Smooth muscle cell of trachea (primary cell): ENCODE measurements at places on chromosomes 5 and 9. TPM values are rescaled to one million over a fixed set of nuclear protein-coding genes. Genes with fewer than 3 reads are reported as not detected.

TNFAIP8 gene
- 28.4 and 49.6 TPM in 2 replicates for total RNA-seq

LHFPL2 gene
- total RNA-seq, result 63.6 and 84.7 TPM in 2 replicates

ADAMTS16 gene
- total RNA-seq, result 0.17 TPM in 1 of 2 replicates, not detected in the other

WNT8A gene
- total RNA-seq, result not detected in 2 replicates

RUSC2 gene
- total RNA-seq, result 17.5 and 27.0 TPM in 2 replicates

CIZ1 gene
- 35.6 and 42.7 TPM in 2 replicates for total RNA-seq

HSPB3 gene
- 0.33 TPM in 1 of 2 replicates, not detected in the other for total RNA-seq

MRNIP gene
- total RNA-seq, result 21.2 and 23.0 TPM in 2 replicates

SNCB gene
- 0.33 and 1.6 TPM in 2 replicates for total RNA-seq

RAB3C gene
- total RNA-seq, result not detected in 2 replicates

APBA1 gene
- total RNA-seq, result 14.7 and 21.0 TPM in 2 replicates

SPATA31D1 gene
- not detected in 2 replicates for total RNA-seq

RANBP3L gene
- not detected in 2 replicates for total RNA-seq

RNF183 gene
- total RNA-seq, result not detected in 2 replicates

CD72 gene
- 2.0 and 3.5 TPM in 2 replicates for total RNA-seq

ADGRV1 gene
- 0.50 and 0.58 TPM in 2 replicates for total RNA-seq

TMEM215 gene
- not detected in 2 replicates for total RNA-seq

CCDC183 gene
- 0.15 and 0.33 TPM in 2 replicates for total RNA-seq

ITK gene
- total RNA-seq, result not detected in 2 replicates

SLC9A3 gene
- 0.87 and 1.3 TPM in 2 replicates for total RNA-seq

KIAA1958 gene
- 1.3 and 1.5 TPM in 2 replicates for total RNA-seq

FAXDC2 gene
- 11.2 and 14.9 TPM in 2 replicates for total RNA-seq

MINAR2 gene
- not detected in 2 replicates for total RNA-seq

TMEM252 gene
- not detected in 2 replicates for total RNA-seq

SLC46A2 gene
- total RNA-seq, result not detected in 2 replicates

SLC2A6 gene
- 13.2 and 14.1 TPM in 2 replicates for total RNA-seq

SOHLH1 gene
- not detected in 2 replicates for total RNA-seq

DBH gene
- not detected in 2 replicates for total RNA-seq

PIP5KL1 gene
- 3.3 and 6.1 TPM in 2 replicates for total RNA-seq

PPP1R2B gene
- under 0.01 and 0.15 TPM in 2 replicates for total RNA-seq

PIP5K1B gene
- total RNA-seq, result not detected in 2 replicates

TPPP gene
- 0.15 and 0.66 TPM in 2 replicates for total RNA-seq

PCDHA3 gene
- 0.15 and 0.17 TPM in 2 replicates for total RNA-seq

PRSS3 gene
- total RNA-seq, result 11.1 and 13.2 TPM in 2 replicates

SLCO6A1 gene
- total RNA-seq, result not detected in 2 replicates

SLC6A19 gene
- total RNA-seq, result not detected in 2 replicates

ADGRD2 gene
- total RNA-seq, result not detected in 2 replicates

GPX8 gene
- 124 and 134 TPM in 2 replicates for total RNA-seq
